NCI-H1436 treated with DMSO at 0.1 percent for 48 hours (cell line): ENCODE measurements at places on chromosomes 3 and 15.

DNA sequence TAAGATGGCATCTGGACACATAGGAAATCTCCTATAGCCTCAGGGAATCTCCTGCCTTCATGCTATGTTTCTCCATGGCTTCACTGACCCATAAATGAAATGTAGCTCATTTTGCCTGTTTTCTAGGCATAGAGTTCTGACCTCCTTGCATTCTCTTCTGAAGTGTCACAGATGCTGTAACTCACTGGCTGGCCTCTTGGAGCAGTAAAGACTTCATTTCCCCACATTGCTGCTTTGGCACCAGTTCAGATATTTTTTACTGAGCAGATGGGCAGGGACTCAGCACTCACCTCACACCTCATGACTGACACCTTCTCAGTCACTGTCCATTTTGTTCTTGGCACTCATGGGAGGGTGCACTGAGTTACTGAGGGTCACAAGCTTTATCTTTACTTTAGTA lies 286.7 kb upstream of the TGFBR2 start:
- DNase-seq: no peak

DNA sequence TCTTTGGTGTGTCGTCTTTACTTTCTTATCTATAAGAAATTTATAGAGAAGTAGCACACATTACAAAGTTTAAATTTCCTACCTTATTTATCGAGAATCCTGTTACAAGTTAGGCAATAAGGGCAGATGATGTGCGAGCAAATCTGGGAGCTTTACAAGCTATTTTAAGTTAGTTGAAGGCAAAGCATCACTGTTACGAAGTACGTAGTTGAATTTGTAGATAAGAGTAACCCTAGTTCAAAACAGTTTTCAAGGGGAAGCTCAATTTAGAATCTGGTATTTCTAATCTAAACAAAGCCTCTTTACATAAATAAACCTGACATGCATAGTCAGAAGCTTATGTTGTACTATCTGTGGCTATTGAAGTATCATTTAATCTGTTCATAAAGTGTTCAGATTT lies 8.4 kb downstream of the KBTBD8 start:
- no peak for DNase-seq

GRCh38 chr3:184656829-184657681 lies 54.8 kb downstream of the MAGEF1 start:
- no peak for DNase-seq

DNA sequence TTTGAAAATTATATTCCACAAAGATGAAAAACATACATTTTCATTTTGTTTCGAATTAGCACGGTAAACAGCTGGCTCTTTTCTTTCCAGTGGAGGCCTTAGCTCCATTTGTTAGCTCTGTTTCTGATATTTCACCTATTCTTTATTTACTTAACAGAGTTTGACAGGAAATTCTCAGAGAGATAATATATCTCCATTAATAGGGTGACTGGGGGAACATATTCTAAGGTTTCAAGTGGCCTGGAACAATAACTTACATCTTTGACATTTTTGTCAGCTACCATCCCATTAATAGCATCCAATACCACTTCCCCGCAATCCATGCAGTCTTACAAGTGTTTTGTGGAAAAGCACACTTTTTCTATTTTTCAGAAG lies 577.6 kb upstream of the MDFIC2 start:
- no peak for DNase-seq

DNA sequence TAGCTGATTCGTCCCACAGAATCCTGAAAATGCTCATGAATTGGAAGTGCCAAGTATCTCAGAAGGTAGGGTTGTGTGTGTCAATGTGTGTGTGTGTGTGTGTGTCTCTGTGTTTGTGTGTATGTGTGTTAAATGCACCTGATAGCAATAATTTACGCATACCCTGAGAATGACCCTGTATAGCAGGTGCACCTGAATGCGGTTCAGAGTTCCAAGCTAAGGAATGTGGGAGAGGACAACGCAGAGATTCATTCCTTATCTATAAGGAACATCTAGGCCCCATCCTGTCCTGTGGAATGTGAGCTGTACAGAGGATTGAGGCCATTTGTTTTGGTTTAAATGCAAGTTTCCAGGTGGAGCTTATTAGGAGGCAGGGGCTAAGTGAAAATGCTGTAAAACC lies 49.1 kb upstream of the NEDD4 start:
- DNase-seq: no peak

DNA sequence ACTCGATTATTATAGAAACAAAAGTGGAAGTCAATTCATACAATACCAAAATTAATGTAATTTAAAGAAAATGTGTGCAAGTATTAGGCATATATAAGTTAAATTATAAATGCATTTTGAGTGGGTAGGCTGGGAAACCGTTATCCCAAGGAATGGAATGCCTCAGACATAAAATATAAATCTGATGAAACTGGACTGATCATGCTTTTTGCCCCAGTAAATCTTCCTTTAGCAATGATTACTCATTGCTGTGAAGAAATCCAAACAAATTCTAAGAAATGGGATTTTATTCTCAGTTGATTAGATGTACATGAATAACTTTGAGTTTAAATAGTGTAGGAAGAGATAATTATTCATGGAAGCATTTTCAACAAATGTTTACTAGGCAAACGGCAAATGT lies 185.5 kb upstream of the KCNMB2 start:
- DNase-seq: no peak

DNA sequence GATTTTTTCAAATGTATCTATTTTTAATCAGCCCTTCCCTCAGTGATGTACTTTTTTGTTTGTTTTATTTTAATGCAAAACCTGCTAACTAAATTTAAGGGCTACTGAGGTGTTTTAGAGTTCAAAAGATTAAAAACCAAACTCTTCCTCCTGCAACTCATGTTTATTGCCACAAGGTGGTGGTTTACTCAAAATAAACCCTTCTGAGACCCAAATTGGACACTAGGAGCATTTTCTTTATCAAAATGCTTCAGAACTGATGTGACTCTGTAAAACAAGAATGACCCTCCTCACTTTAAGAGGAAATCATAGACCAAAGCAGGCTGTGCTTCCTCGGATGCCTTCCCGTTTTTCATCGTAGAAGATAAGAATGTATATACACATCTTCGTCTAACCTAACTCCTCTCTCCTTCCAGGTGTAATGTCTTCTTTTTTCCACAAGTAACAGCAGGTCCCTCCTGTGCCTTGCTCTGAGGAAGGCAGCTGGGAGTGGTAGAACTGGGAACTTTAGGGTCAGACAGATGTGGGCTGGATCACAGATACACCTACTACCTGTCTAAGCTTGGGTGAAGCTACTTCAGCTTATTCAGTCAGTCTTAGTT lies 2.9 kb upstream of the NME9 start:
- no peak for DNase-seq

DNA sequence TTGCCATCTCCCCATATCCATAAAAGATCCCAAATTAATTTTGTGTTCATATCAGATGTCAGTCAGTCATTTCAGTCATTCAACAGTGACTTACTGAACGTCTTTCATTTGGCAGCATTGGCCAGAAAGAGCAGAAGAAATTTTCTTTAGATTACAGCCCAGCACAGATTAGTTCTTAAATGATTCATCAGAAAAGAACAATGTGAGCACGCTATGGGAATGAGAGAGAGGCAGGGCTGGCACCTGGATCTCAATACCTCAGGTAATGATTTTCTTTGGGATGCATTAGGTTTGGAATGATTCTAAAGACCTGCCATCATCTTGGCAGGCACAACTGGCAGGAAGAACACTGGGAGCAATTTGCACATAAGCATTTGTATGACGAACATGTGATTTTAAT lies 41.6 kb downstream of the FBN1 start:
- DNase-seq: no peak

- no peak for DNase-seq
Measured at GRCh38 chr3:129514110-129514509, 14.3 kb upstream of the RHO start.

DNA sequence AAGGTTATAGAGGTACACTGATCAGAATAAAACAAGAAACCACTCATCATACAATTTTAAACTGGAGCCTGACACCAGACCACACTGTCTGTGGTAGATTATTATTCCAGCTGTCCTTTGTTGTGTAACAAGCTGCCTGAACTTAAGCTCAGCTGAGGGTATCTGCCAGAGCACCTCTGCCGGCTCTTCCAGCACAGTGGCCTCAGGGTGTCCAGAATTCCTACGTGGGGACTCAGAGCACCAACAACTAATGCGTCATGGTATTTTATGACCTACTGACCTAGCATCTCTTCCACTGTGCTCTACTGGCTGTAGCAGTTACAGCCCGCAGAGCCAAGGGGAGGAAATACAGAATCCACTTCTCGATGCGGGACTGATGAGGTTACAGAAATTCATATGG lies 15.6 kb upstream of the RAF1 start:
- DNase-seq: no peak

- DNase-seq: no peak
Measured at GRCh38 chr3:168707900-168708299, 612.2 kb upstream of the GOLIM4 start.

- no peak for DNase-seq
Measured at GRCh38 chr3:150242220-150242936, 165.7 kb upstream of the TSC22D2 start.

GRCh38 chr3:9552252-9552999 lies 1.2 kb downstream of the LHFPL4 start:
- no peak for DNase-seq

DNA sequence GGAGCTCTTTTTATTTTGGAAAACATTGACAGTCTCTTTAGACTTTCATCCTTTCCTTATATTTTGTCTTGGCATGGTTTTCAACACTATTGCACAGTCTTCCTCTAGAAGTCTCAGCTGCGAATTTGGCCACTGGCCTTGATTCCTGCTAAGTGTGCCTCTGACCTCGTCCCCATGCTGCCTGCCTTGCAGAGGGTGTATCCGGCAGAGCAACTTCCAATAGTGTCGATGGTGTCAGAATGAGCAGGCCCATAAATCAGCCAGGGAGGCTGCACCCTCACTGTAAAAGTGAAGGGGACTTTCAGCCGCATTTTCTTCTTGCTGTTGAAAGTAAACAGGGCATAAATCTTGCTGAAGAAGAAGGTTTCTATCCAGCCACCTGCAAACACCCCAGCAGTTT lies 336.7 kb upstream of the TRIM42 start:
- no peak for DNase-seq

GRCh38 chr15:57334257-57334656 lies 42.0 kb upstream of the CGNL1 start:
- no peak for DNase-seq

DNA sequence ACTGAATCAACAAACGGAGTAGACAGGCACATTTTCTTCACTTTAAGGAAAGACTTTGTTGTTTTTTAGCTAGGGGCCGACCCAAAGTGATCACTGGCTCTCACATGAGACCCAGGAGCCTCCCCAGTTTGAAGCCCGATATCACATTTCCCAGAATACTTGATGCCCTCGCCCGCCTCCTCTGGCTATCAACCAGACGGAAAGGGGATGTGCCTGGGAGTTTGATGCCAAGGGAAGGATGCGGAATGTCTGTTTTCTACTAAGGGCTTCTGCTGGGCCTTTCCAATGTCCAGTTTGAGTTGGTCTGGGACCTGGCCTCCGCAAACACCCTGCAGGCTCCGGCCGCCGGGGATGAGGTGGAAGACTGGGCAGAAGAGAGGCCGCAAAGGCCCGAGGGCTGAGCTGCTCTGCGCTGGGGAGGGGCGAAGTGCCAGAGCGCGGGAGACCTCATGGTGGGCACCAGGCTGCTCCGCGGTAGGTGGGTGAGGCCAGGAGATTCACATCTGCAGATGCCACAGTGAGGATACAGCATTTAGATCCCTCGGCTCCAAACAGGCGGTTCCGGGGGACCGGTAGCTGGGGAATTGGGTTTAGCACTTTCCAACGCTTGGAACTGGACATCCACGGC lies 491 bp upstream of the ZNF774 start:
- no peak for DNase-seq

- DNase-seq: no peak
Measured at GRCh38 chr3:170734043-170734734, 135.8 kb downstream of the RPL22L1 start.

DNA sequence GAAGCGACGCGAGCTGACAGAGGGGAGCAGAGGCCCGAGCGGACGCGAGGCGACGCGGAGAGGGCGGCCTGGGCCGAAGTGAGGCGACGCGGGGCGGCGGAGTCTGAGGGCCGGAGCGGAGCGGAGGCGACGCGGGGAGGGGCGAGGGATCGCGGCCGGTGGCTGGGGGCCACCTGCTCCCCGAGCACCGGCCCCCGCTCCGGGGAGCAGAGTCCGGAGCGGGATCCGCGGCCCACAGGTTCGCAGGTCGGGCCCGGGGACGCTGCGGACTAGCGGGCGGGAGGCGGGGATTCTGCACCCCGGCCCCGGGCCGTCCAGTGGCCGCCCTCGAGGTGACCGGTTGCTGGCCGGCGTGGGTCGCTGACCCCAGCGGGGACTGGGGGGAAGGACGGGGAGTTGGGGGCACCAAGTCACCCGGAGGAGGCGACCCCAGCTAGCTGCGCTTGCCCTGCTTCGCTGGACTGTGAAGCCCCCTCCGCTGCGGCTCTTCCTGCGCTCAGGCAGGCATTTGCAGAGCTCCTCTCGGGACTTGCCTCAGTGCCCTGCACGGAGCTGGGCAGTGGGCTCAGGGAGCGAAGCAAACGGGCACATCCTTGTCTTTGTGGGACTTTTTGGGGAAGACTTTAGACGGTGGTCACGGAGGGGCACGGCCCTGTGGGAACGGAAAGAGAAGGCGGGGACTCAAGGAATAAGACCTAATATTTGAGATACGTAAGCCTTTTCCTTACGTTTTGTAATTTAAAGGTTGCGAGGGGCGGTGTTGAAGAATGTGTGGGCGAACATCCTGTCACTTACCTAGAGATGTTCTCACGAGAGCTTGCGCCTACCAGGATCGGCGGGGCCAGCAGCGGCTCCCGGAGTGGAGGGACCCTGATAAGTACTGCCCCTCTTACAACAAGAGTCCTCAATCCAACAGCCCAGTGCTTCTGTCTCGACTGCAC lies 566 bp downstream of the HMCES start:
- no peak for DNase-seq

DNA sequence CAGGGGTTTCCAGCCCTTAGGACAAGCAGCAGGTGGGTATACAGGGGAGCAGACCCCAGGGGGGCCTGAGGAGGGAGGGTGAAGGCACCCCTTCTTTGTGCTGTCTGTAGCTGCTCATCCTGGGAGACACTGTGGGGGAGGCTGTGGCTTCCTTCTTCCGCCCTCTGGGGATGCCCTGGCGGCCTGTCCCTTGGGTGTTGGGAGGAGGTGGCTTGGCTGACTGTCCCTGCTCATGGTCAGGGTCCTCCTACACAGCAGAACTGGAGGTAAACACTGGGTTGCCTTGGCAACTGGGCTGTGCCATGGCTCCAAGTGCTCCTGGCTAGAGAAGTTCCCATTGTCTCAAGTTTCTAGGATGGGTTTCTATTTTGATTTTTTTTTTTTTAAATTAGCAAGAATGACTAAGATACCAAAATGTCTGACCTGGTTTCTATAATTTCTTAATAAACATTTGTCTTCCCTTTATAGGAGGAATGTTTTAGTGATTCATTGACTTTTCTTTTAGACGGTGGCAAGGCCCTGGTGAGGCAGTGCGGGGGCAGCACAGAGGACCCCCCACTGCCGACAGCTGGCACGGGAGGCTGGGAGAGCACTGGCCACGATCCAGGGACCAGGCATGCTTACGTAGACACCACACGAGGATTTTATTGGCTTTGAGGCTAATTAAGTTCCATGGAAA lies 12.4 kb downstream of the KLF13 start:
- no peak for DNase-seq

- no peak for DNase-seq
Measured at GRCh38 chr3:130517602-130518001, 625 bp downstream of the COL6A6 start.

- DNase-seq: no peak
Measured at GRCh38 chr15:39054128-39054732, 489.6 kb upstream of the RASGRP1 start.

- DNase-seq: no peak
Measured at GRCh38 chr3:67377299-67377698, 277.1 kb downstream of the SUCLG2 start.
